IMR-90 (cell line): ENCODE measurements at places on chromosomes 6 and 20. TPM values are rescaled to one million over a fixed set of nuclear protein-coding genes. Genes with fewer than 3 reads are reported as not detected.
A peak's percentile ranks its signal among the peaks of the same experiment; 100 is the strongest.

The RAB44 gene
- 0.03 and 0.06 TPM in 2 replicates for polyA plus RNA-seq

The HSF2 gene
- polyA plus RNA-seq, result 17.6 and 19.0 TPM in 2 replicates

The RNF39 gene
- not detected in 2 replicates for polyA plus RNA-seq

The DUSP15 gene
- polyA plus RNA-seq, result not detected in 2 replicates

The PNPLA1 gene
- polyA plus RNA-seq, result not detected in 2 replicates

The ALDH8A1 gene
- polyA plus RNA-seq, result 0.15 and 0.19 TPM in 2 replicates

The MOXD1 gene
- polyA plus RNA-seq, result 16.5 and 19.4 TPM in 2 replicates

The WFDC10A gene
- polyA plus RNA-seq, result not detected in 2 replicates

DNA sequence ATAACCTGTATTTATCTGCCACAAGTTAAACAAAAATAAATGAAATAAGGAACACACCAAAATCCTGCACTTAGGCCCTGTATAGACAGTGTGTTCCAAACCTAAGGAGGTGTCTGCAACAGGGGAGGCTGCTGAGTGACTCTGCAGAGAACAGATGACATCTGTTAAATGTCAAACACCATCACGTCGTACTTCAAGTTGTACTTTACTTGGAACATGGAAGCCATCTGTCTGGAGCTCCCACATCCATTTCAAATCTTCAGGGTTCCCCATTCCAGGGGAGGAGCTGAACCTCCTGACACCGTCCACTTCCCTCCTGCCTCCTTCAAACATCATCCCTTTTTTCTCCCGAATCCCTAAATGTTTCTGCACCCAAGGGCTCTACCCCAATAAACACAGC is 1.8 kb upstream of the MAP7 start:
- no peak for DNase-seq

DNA sequence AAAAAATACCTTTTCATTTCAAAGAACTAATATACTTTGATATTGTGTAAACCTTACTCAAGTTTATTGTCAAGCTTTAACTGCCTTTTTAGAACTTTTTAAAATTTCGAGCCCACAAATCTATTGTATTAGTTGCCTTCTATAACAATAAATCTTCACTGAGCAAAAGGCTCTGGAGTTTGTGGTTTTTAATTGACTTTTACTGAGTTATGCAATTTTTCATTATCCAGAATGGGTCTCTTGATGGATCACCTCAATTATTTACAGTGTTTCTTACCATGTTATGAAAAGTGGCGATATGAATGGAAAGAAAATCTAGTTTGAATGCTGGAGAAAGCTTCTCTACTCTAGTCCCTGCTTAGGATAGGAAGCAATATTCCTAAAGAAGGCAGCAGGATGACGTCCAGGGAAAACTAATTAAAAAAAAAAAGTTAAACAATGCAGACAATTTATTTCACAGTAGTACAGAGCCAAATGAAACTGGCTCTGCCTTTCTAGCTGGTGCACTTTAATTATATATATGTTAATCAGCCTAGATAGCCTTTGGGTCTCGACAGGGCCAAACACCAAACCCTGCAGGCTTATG is 5.0 kb downstream of the ID4 start:
- DNase-seq, result no peak

DNA sequence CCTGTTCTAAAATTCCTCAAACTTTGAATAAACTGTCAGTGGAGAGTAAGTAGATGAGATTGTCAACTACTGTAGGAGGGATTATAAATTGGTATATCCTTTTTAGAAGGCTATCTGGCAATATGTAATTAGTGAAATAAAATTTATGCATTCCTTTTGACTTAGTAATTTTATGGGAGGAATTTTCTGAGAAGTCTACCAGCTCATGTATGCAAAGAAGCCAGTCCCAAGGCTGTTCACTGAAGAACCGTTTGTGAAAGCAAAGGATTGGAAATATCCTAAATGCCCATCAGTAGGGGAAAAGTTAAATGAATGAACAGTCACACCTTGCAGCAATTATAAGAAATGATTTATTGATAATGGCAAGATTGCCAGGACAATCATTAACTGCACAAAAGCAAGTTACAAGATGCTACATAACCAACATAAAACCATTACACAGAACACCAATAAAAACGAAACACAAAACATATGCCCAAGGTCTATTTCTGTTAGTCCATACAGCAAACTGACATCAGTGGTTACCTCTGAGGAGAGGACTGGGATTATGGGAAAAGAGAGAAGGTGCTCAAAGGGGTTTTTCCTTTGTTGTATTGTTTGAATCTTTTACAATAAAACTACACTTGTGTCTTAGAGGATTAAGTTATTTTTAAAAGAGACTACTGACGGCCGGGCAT is 4.6 kb upstream of the DSTN start:
- peak; percentile 44 for DNase-seq

GRCh38 chr6:116447496-116448011 is 13.6 kb upstream of the CALHM6 start:
- peak; percentile 99 for DNase-seq

DNA sequence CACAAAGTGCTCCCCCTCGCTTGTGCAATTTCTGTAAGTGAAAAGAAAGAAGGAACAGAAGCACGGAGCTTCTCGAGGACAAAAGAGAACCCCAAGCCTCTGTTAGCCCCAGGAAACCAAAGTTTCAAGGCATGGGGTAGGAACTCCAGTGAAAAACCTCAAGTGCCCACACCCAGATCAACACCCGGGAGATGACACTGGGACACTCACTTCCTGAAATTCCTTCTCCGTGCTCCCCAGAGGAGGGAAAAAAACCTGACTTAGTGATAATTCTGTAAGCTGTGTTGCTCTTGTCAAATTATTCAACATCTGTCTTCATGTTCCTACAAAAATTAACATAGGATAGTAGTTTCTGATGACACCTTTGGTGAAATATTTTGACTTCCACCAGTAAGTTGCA is 4.6 kb downstream of the MDGA1 start:
- DNase-seq, result no peak

GRCh38 chr6:2857580-2858337 is 16.1 kb upstream of the SERPINB1 start:
- DNase-seq, result peak; percentile 64

DNA sequence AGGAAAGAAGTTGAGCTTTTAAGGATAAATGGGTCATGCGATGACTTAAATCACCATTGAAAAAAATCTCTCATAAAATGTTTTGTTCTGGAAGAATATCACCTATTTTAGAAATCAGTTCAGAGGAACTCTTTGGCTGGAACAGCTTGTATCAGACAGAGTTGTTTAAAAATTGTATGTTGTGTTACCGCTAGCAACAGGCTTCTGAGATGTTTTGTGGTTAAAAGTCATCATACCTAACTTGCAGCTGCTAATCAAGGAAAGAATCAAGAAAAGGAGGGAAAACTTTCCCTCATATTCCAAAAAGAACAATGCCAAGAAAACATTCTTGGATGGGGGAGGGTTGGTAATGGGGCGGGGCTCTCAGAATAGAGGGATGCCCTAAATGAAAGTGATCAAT is 220.7 kb upstream of the CITED2 start:
- DNase-seq, result peak; percentile 65

DNA sequence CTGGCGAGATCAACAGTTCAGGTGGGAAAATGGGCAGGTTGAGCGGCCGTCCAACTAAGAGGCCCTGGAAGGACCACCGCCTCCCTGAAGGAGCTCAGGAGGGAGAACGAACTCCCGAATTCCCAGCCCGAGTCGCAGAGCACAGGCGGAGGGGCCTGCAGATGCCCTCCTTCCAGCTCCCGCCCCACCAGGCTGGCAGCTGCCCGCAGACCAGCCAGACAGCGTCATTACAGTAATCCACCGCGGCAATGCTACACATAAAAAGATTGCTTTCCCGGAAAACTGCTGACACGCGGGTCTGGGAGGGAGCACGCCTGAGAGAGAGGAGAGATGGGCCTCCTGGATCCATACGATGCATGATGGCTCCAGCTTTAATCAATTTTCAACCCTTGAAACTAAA is 30.5 kb upstream of the SLCO4A1 start:
- no peak for DNase-seq

- peak; percentile 52 for DNase-seq
Observed at GRCh38 chr6:11341867-11342266, 109.4 kb upstream of the NEDD9 start.

DNA sequence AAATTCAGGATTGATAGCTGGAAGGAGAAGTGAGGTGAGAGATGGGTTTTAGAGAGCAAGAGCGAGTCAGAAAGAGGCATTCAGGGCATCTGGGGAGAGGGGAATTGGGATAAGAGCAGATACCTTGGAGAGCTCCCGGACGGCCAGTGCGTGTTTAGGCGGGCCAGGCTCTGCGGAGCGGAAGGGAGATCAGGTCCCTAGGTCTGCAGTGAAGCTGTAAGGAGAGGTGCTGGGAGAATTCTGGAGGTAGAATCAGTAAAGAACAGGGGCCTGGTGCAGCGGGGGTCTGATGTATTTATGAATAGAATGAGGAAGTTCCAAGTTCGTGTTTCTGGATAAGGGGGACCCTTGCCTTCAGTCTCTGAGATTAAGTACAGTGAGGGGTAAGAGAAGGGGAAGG is 47.4 kb upstream of the FAM83D start:
- peak; percentile 19 for DNase-seq

GRCh38 chr6:80143419-80143937 is 37.0 kb downstream of the BCKDHB start:
- peak; percentile 85 for DNase-seq

DNA sequence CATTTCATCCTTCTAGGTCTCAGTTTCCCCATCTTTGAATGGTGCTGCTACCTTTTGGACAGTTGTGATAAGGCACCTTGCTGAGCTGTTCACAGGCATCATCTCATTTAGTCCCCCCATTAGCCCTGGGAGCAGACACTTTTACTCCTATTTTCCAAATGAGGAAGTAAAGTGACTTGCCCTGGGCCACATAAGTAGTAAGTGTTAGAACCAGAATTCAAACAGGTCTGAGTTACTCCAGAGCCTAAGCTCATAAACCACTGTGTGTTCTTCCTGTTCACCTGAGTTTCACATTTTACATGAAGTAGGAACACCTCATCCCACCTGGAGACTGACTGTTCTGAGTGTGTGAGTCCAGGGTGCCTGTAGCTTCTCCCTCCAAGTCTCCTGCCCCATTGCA is 43.5 kb upstream of the EPB41L1 start:
- DNase-seq, result no peak

- DNase-seq, result no peak
Observed at GRCh38 chr6:29617782-29618554, 15.0 kb downstream of the GABBR1 start.

- DNase-seq, result peak; percentile 85
Observed at GRCh38 chr6:100269189-100269588, 195.5 kb downstream of the SIM1 start.

GRCh38 chr6:8229915-8230756 is 127.8 kb upstream of the EEF1E1 start:
- no peak for DNase-seq

GRCh38 chr6:159978291-159979135 is 9.6 kb downstream of the IGF2R start:
- no peak for DNase-seq

DNA sequence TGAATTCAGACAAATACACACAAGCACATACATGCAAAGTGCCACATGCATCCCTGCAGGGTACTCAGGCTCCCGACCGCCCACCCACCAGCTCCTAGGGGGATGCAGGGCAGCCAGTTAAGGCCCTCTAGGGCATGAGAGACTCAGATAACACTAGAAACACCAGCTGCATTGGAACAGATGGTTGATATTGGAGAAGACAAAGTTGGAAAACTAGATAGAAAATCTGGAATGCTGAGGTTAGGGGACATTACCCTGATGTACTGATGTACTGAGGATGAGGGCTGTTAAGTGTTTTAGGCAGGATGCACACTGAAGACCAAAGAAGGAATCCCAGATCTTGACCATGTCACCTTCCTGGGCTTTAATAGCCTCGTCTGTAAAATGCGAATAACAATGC is 134.6 kb upstream of the ECI2 start:
- DNase-seq, result no peak

DNA sequence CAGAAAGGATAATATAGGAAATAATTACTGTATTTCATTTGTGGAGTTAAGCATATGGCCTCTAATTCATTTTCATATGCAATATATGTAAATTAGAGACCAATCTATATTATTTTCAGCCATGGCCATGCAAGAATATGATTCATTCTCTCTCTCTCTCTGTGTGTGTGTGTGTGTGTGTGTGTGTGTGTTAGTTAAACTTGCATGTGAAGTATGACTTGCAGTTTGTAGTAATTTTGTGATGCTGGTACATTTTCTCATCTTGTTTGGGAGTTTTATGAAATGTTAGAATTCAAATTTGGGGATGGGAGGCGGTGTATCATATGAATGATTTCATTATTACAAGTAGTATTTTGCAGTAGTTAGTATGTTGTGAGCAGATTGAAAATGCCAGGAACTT is 74.8 kb downstream of the JARID2 start:
- peak; percentile 54 for DNase-seq

GRCh38 chr20:9677100-9677623 is 161.7 kb downstream of the PAK5 start:
- peak; percentile 0 for DNase-seq

DNA sequence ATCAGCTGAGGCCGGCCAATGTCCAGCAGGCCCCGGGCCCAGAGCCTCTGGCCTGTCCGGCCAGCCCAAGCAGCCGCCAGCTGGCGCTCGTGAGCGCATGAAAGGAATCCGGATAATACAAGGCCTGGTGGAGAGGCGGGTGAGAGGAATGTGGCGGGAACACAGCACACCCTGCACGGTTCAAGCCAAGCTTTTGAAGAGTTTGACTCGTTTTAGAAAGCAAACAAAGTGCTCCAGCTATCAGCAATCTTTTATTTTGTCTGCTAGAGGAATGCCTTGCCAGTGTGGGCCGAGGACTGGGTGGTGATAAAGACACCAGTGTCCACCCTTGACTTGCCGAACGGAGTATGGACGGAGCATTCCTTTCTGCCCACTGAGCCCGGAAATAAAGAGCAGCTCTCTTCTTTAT is 9.3 kb upstream of the NEDD9 start:
- no peak for DNase-seq

DNA sequence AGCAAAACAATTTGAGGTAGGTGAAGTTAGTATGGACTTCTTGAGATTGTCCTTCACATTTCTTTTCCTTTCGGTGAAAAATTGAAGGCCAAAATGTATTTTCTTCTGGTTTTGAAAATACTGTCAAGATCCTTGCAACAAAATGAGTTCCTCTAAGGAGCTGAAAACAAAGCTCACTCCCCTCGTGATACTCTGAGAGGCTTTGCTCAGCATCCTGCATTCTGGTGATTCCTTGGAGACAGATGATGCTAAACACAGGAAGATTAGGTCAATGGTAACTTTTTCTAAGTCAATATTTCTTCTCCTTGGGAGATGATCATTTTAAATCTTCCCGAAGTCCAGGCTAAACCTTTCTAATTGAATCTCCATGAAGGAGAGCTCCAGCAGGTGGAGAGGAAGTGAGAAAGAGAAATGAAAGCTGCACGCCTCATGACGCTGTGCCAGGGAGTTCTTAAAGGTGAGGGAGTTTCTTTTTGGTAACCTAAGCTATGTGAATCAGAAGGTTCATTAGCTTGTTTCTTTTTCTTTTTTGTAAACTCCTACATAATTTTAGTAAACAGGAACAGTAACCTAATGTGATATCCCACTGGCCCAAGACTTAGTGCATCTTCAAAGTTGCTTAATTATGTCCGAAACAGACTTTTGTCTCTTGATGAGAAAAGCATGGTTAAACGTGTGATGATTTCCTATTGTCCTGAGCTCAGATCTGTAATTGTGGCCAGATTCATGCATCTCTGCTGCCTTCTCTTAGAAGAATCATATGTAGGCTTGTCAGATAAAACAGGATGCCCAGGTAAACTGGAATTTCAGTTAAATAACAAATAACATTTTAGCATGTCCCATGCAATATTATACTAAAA is 15.0 kb downstream of the ESR1 start:
- no peak for DNase-seq
